ENCODE measurements at places on chromosomes 1 and 21.

DNA sequence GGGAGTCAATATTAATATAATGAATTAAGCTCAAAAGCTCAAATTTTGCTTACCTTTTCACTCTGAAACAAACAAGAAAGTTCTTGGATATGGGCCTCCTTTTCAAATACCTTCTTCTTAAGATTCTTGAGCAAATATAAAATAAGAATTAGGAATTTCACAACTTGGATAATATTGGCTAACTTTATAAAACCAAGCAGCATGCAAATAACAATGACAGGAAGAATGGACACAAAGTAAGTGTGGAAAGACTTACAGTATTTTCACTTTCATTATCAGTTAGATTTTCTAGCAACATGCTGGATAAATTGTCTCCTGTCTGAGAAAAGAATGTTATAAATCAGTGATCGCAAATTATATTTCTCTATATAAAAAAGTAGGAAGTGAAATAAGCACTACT lies 13.2 kb downstream of the ODF2L start:
- no peak for DNase-seq

- no peak for DNase-seq
These were observed 27.7 kb upstream of the SPOCD1 start for GRCh38 chr1:31843506-31843905.

DNA sequence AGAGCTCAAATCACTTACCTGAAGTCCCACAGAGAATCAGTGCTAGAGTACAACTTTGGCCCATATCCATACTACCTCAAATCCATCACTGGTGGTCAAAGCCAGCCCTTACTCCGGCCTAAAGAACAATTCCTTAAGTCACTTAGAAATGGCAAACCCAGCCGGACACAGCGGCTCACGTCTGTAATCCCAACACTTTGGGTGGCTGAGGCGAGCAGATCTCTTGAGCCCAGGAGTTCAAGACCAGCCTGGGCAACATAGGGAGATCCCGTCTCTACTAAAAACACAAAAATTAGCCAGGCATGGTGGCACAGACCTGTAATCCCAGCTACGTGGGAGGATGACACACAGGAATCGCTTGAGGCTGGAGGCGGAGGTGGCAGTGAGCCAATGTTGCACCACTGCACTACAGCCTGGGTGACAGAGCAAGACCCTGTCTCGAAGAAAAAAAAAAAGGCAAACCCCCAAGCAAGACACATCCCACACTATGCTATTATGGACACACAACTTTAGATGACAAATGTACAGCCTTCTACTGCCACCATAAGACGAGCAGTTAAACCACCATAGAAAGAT lies 24.0 kb downstream of the NPHP4 start:
- DNase-seq: peak; percentile 56

- no peak for DNase-seq
These were observed 11.9 kb upstream of the SH2D2A start for GRCh38 chr1:156828400-156829124.
